ENCODE measurements at places on chromosomes 12 and 14. TPM values are rescaled to one million over a fixed set of nuclear protein-coding genes. Genes with fewer than 3 reads are reported as not detected.

TSPAN9 gene
- 61.1 TPM for total RNA-seq

FOXG1 gene
- not detected for total RNA-seq

LRRC43 gene
- 4.2 TPM for total RNA-seq

DCN gene
- total RNA-seq = 843 TPM

KRT85 gene
- total RNA-seq = not detected

STX2 gene
- 24.6 TPM for total RNA-seq

DNA sequence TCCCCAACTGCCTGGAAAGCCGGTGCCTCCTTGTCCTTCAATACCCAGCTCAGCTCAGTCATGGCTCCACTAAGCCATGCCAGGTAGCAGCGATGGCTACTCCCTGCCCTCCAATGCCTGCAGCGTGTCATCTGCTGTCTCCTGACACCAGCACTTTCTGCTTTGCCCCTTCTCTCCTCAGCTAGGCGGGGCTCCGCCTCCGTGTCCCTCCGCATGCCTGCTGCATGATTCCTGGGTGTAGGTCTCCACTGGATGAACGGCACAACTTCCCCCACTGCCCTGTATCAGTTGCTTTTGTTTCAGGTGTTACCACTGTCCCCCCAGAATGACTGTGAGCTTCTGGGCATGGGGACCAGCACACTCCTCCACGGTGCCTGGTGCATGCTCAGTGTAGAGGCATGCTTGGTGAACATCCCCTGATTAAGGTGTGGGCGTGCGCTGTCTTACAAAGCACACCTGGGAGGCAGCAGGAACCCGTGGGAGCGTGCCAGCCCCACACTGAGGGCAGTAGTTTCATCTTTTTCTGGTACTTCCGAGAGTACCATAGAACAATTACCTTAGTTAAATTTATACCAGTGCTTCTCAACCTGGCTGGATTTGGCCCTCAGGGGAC is 179.4 kb upstream of the PRMT8 start:
- H3K4me3 ChIP-seq = no peak overlapping the region
- no peaks in the 10 kb centered on the region for H3K36me3 ChIP-seq
- no peak for DNase-seq
- peaks cover 7% of the 10 kb centered on the region for H3K4me1 ChIP-seq

DNA sequence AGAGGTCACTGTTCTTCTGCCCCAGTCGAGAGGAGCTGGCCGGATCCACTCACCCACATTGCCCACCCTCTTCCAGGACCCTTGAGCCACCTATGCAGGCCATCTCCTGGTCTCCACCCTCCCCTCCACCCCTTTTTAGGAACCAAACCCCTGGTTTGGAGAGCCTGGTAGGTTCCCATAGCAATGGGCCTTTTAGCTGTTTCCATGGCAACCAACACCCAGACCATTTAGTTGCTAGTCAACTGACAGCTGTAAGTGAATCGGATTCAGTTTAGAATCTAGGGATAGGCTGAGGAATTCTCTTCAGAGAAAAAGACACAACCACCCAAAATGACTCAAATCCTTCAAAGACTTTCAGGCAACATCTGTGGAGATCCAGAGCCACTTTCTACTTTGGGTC is 16.5 kb downstream of the NPC2 start:
- no peak overlapping the region for H3K27ac ChIP-seq
- no peak for DNase-seq
- H3K4me3 ChIP-seq = no peak overlapping the region
- no peaks in the 10 kb centered on the region for H3K27me3 ChIP-seq
- H3K36me3 ChIP-seq = peaks cover 80% of the 10 kb centered on the region

DNA sequence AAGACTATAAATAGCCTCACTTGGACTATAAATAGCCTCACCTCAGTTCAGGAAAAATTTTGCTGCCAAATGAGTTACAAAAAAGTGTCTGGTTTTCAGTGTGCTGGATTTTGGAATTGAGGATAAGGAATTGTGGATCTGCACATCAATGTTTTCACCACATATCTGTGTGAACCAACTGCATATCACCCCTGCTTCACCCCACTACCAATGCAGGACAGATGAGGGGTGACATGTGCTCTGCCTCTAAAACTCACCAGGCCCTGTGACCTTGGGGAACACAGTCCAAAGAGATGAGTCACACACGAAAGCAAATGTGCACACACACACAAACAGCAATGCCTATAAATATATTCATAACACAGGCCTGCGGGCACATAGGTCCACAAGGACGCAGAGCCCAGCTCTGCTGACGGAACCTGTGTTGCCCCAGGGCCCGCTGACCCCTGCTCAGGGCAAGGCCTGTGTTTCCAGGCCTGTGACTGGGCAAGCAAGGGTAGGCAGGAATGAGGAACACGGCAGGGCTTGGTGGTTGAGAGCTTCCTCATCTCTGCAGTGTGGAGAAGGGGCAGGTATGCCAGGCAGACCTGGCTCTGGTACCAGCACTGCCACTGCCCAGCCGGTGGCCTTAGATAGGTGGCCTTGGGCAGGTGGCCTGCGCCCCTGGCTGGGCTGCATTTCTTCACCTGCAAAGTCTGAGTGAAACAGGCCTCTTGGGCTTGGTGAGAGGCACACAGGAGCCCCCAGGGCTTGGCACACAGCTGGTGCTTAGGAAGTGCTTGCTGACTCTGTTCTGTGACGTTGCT is 82.4 kb downstream of the ARL6IP4 start:
- peak; percentile 64 for DNase-seq
- H3K4me1 ChIP-seq = peaks cover 77% of the 10 kb centered on the region
- H3K27ac ChIP-seq = peak overlapping the region; percentile 22
- no peaks in the 10 kb centered on the region for H3K27me3 ChIP-seq
- H3K4me3 ChIP-seq = no peak overlapping the region

DNA sequence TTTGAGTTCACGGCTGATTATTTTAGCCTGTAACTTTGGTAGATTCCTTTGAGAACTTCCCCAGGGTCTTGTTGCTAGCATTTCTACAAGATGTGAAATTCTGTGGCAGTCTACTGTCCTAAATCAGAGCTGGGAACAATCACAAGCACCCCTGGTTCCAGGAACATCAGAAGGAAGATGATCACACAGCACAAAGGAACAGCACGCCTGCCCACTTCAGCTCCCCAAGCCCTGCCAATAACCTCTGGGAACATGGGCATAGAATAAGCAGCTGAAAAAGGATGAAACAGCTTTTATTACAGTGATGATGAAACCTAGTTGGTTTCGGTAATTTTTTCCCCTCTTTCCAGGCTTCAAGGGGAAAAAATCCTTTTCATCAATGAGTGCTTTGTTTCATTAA is 12.3 kb downstream of the GPR19 start:
- no peaks in the 10 kb centered on the region for H3K36me3 ChIP-seq
- H3K4me3 ChIP-seq = no peak overlapping the region
- H3K27me3 ChIP-seq = no peaks in the 10 kb centered on the region

- H3K27me3 ChIP-seq = no peaks in the 10 kb centered on the region
- no peak overlapping the region for H3K27ac ChIP-seq
- no peak overlapping the region for H3K4me3 ChIP-seq
- peaks cover 4% of the 10 kb centered on the region for H3K4me1 ChIP-seq
- H3K36me3 ChIP-seq = no peaks in the 10 kb centered on the region
These were observed 8.2 kb upstream of the RPS6KA5 start for GRCh38 chr14:91068642-91069041.

GRCh38 chr12:48973531-48973930 is 2.0 kb upstream of the WNT10B start:
- peaks cover 39% of the 10 kb centered on the region for H3K4me1 ChIP-seq
- H3K27me3 ChIP-seq = peaks cover 83% of the 10 kb centered on the region
- no peaks in the 10 kb centered on the region for H3K36me3 ChIP-seq
- no peak overlapping the region for H3K4me3 ChIP-seq
- DNase-seq = peak; percentile 59

DNA sequence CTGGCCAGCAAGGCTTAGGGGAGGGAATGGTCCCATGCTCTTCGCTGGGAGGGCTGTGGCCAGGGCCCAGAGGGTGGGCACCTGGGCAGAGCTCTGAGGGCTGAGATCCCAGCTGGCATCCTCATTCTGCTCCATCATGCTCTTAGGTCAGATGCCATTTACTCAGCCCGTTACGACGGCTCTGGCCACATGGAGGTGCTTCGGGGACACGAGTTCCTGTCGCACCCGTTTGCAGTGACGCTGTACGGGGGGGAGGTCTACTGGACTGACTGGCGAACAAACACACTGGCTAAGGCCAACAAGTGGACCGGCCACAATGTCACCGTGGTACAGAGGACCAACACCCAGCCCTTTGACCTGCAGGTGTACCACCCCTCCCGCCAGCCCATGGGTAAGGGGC is 30.8 kb upstream of the LRP1-AS start:
- H3K27ac ChIP-seq = no peak overlapping the region
- H3K4me1 ChIP-seq = no peaks in the 10 kb centered on the region
- H3K27me3 ChIP-seq = no peaks in the 10 kb centered on the region
- peaks cover 90% of the 10 kb centered on the region for H3K36me3 ChIP-seq
- DNase-seq = no peak

GRCh38 chr14:56295743-56296142 is 177.5 kb downstream of the PELI2 start:
- no peak overlapping the region for H3K27ac ChIP-seq
- DNase-seq = no peak
- no peak overlapping the region for H3K4me3 ChIP-seq
- H3K27me3 ChIP-seq = no peaks in the 10 kb centered on the region
- H3K4me1 ChIP-seq = no peaks in the 10 kb centered on the region

All from lower lobe of right lung (tissue), 2 donors.